ENCODE measurements at places on chromosomes 5 and 9.

DNA sequence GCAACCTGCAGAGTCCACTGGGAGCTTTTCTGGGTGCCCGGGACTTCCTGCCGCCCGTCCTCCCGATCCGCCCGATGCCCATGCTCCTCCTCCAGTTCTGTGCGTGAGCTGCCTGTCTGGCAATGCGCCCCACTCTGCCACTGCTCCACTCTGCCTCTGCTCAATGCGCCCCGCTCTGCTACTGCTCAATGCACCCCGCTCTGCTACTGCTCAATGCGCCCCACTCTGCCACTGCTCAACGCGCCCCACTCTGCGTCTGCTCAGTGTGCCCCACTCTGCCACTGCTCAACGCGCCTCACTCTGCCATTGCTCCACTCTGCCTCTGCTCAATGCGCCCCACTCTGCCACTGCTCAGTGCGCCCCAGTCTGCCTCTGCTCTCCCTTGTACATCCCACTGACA is 436.0 kb downstream of the NR2F1-AS1 start:
- no peak for DNase-seq

DNA sequence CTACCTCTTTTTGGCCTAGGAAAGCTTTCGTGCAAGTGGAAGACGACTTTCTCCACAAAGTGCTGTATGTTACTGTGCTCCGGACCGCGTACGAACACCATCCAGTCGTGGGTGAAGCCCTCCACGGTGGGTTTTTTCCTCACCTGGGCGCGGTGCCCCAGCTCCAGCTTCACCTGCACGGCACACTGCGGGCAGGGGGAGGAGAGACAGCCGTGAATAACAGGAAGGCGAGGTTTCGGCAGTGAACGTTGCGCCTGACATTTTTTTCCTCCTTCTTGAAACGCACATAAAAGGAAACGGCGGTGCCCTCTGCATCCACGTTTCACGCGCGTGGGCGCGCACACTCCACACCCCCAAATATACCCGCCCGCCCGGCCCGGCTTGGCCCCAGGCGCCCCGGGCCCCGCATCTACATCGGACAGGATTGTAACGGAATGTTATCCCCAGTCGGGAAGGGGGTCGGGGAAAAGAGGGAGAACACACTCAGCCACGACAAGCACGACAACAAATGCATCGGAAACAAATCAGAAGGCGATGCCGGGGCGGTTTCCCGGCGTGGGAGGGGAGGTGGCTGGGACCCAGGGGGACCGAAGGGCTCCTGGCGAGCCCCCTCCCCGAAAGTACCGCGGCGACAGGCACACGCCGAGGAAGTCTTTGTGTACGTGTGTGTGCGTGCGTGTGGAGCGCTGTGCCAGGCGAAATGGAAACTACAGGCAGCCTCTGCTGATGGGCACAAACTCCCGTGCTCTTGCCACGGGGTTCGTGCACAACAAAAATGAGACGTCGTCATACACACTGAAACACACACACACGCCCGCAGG is 1.4 kb downstream of the MLLT3 start:
- DNase-seq = peak; percentile 53

DNA sequence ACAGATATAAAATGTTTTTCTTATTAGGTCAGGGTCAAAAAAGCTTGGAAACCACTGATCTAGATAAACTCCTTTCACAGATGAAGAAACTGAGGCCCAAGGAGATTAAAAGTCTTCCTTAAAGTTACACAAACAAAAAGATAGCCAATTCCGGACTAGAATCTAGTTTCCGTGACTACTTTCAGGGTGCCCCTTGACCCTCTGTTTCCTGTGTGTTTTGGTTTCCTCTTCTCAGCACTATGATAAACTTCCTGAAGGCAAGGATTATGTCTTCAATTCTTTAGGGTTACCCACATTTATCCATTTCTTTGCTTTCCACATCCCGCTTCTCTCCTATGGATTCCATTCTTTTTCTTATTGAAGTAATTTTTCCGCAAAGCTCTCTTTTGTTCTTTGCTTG is 83.1 kb downstream of the ADAMTS12 start:
- DNase-seq = no peak

GRCh38 chr5:170545811-170546210 is 42.0 kb downstream of the KCNIP1 start:
- DNase-seq = no peak

DNA sequence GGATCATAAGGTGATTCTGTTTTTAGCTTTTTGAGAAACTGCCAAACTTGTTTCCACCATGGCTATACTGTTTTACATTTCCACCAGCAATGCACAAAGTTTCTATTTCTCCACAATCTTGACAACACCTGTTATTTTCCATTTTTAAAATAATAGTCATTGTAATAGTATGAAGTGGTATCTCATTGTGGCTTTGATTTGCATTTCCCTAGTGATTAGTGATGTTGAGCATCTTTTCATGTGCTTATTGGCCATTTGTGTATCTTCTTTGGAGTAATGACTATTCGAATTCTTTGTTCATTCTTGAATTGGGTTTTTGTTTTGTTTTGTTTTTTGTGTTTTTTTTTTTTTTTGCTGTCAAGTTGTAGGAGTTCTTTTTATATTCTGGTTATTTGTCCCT is 4.9 kb downstream of the GARNL3 start:
- DNase-seq = no peak

DNA sequence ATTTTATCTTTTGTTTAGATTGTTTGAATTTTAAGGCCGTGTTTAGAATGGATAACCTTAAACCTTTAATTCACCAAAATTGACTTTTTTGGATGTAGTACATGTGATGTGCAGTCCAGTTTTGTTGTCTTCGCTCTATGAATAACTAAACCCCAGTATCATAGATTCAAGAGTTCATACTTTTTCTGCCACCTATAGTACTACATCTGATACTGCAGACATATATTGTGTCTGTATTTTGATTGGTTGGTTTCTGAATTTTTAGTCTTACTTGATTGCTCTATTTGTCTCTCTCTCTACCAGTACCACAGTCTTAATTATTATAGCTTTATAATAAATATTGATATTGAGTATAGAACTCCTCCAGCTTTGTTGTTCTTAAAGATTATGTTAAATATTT is 58.1 kb downstream of the PPIP5K2 start:
- no peak for DNase-seq

DNA sequence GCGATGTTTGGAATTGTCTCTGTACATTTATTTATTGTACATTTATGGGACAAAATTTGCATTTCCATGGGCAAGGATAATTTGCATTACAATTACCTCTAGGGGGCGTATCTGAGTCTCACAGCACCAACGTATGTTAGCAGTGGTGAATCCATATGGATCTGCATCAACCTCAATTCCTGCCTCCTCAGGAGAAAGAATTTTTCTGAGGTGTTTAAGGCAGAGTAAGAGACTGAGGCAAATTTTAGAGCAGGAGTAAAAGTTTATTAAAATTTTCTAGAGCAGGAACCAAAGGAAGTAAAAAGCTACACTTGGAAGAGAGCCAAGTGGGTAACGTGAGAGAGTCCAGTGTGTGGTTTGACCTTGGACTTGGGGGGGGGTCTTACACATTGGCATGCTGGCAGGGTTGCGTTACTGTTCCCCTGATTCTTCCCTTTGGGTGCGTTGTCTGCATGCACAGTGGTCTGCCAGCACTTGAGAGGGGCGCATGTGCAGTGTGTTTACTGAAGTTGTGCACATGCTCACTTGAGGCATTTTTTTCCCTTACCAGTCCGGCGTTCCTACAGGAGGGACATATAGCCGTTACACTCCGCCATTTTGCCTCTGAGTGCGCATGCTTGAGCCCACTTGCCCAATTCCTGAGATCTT is 21.0 kb upstream of the RAB14 start:
- DNase-seq = peak; percentile 76

DNA sequence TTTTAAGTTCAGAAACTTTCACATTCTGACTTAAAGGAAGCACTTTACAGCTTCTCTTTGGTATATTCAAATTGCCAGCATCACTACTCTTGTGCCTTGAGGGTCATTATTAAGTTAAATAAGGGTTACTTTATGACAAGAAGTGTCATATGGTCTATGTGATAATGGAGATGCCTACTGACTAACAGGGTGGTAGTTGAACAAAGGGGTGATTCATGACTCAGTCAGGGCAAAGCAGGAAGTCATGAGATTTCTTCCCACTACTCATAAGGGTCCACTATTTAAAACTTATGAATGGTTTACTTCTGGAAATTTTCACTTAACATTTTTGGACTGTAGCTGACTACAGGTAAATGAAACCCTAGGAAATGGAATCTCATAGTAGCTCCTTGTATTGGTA is 938.3 kb upstream of the PTPRD start:
- DNase-seq = no peak

- DNase-seq = no peak
Observed at GRCh38 chr5:6886866-6887265, 173.6 kb downstream of the TENT4A start.

- peak; percentile 63 for DNase-seq
Observed at GRCh38 chr9:110095776-110096175, 112.2 kb downstream of the C9orf152 start.

GRCh38 chr9:117266855-117267497 is 147.9 kb downstream of the ASTN2 start:
- DNase-seq = no peak

DNA sequence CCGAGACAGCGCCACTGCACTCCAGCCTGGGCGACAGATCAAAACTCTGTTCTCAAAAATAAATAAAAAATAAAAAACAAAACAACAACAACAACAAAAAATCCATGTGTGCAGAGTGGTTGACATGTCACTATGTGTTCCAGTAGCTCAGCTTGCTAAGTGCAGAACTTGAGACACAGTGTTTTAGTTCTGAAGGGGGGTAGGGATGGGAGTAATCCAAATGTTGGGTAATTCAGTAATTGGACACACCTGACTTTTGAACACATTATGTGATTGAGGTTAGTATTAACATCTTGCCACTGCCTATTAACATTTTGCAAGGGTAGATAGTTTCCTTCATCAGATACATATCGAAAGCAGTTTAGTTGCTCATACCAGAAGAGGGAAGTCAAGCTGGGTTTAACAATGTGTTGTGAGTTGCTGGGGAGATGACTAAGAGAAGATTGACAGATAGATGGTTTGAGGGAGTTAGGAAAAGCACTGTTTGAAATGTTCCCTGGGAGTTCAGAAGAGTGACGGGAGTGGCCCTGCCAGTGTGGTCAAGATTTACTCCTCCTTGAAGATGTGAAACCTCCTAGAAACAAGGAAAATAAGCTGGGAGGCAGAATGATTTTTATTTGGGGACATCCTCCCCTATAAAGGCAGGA is 928 bp downstream of the HACD4 start:
- DNase-seq = peak; percentile 12

- DNase-seq = no peak
Observed at GRCh38 chr9:98018347-98018746, 35.2 kb downstream of the ANP32B start.

- DNase-seq = peak; percentile 98
Observed at GRCh38 chr9:33106827-33107621, 30.6 kb upstream of the SMU1 start.

DNA sequence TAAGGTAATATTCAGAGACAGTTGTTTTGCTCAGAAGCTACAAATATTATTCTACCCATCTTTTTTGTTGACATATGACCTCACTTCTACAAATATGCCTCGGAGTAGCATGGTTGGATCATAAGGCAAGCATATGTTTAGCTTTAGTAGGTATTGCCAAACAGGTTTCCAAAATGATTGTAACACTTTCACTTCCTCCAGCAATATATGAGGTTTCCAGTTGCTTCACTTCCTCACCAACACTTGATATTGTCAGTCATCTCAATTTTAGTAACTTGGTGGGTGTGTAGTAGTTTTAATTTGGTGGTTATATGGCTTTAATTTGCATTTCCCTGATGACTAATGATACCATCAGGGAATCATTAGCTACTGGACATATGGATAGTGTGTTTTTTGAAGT is 46.7 kb downstream of the TNFSF8 start:
- no peak for DNase-seq

GRCh38 chr5:150263801-150264621 is 25.6 kb downstream of the CAMK2A start:
- peak; percentile 84 for DNase-seq

GRCh38 chr5:126658561-126658960 is 57.8 kb downstream of the PHAX start:
- DNase-seq = no peak

DNA sequence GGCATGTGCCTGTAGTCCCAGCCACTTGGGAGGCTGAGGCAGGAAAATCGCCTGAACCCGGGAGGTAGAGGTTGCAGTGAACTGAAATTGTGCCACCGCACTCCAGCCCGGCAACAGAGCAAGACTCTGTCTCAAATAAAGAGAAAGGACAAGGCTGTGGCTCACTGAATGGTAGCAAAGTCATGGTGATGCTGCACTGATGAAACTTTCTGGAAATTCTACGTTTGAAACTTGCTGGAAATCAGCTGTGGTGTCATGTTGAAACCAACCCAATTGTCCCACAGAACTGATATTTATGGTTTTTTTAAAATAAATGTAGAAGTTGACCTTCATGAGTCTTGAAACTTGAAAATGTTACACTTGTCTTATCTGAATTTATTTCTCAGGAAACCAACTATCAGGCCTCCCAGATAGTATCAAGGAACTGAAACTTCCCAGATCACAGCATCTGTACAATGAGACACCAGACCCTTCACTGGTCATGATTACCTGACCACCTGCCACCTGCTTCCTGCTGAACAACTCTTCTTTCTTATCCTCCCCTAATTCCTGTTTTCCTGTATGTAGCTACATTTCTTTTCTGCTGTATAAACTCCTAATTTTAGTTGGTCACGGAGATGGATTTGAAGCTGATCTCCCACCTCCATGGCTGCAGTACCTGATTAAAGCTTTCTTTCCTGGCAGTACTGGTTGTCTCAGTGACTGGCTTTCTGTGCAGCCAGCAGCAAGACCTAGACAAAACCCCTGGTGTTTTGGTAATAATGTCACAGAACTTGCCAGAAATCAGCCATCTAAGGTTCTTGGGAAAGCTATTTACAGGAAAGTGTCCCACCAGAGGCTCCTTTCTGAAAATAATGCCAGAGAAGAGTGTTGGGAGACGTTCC is 5.6 kb upstream of the TBC1D13 start:
- no peak for DNase-seq

GRCh38 chr9:27497883-27498417 is 26.1 kb upstream of the IFNK start:
- DNase-seq = no peak

GRCh38 chr9:69809304-69809863 is 11.2 kb upstream of the CFAP95 start:
- DNase-seq = peak; percentile 45

- peak; percentile 70 for DNase-seq
Observed at GRCh38 chr9:104740621-104741020, 6.9 kb upstream of the NIPSNAP3A start.

DNA sequence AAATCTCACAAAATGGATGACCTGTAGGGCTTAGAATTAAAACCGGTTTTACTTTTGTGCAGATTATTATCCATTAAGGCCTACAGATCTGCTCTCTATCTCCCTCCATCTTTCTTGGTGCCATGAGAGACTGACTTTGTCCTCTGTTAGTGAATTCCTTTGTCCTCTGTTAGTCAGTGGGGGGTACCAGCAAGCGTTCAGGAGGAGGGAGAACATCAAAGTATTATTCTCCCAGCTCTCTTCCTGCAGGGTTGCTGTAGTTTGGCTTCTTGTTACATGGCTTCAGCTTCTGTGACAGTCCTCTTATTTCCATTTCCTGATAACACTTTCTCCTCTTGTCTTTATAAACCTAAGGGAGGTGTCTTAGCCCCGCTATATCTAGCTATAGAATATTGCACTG is 850.5 kb upstream of the SEMA6A start:
- no peak for DNase-seq

- DNase-seq = peak; percentile 90
Observed at GRCh38 chr9:89225587-89225986, 47.0 kb upstream of the SHC3 start.

All from fibroblast of the aortic adventitia (primary cell).